Stimulated activated memory B cell treated with anti-CD40 and anti-IgM and Interleukin-4, amounts not matched to agents 10 μg/mL and 1 μg/mL and 100 μg/mL, for 72 hours (primary cell): ENCODE measurements at places on chromosomes 4 and X.

DNA sequence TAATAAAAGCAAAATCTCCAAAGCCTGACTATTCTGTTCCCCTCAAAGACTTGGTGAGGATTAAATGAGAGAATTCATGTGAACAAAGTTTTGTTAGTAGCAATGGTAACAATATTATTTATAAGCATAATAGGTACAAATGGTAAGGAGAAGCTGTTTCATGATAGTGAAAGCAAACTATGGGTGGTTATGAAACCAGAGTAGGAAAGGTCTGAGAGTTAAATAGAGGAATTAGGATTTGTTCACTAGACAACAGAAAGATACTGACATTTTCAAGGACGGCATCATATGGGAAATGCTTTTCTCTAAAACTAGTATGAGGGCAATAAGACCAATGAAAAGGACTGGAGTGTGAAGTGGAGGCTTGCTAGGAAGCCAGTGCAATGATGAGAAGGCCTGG is 128.6 kb upstream of the FTHL17 start:
- no peak for ATAC-seq

DNA sequence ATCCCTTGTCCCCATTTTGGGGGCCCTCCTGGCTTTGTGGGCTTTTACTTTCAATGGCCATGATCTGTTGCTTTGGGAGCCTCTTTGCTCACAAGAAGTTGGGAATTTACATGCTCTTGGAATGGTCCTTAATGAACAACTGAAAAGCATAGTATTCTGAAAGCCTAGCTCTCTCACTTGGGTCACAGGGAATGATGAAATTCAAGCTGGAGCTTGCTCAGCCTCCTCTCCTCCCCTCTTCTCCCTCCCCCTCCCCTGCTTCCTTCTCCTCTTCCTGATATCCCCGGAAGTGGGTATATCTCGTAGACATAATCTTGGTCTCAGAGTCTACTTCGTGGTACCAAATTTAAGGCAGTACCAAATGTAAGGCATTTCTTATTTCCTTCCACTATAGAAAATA is 400.6 kb upstream of the NR3C2 start:
- no peak for ATAC-seq

- ATAC-seq: no peak
Measured at GRCh38 chr4:187433141-187433540, 562.4 kb upstream of the ZFP42 start.

DNA sequence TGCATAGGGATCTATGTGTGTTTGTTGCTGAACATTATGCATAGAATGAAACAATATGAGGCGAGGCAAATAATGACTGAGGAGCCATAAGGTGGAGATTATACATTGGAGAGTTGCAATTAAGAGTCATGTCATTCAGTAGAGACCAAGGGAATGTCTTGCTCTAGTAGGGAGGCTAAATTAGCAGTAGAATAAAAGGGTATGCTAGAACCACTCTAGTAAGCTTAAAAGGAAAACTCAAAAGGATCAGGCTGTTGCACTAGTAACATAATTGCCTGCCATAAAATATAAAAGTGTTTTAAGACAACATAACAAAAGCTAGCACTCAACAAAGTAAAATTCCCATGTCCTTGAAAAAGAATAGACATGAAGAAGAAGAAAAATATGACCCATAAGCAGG is 586.2 kb upstream of the DIAPH2 start:
- ATAC-seq: no peak

DNA sequence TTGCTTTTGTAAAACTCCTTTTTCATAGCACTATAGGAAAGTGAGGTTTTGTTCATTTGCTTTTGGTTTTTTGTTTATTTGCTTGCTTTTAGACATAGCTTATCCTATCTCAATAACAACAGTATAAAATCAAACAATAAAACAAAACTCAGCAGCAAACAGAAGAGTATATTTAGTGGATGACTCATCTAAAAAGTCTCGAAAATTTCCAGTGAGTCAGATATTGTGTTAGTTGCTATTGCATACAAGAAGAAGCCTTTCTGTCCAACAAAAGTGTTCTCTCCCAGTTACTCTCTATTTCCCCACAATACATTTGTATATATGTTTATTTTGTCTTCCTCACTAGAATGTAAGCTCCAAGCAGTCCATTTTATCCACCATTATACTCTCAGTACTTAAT is 36.0 kb upstream of the NPNT start:
- ATAC-seq: no peak

DNA sequence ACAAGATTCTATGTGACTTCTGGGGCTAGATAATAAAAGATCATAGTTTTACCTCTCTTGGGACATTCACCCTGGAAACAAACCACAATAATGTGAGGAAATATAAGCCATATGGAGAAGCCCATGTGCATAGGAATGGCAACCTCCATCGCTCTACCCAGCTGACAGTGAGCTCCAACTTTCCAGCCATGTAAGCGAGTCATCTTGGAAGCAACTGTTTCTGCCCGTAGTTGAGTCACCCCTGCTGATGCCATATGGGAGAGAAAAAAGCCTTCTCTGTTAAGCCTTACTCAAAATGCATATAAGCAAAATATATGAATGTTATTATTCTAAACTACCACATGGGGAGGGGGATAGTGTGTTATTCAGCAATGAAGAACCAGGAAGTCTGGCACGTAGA is 31.4 kb upstream of the RELL1 start:
- no peak for ATAC-seq

DNA sequence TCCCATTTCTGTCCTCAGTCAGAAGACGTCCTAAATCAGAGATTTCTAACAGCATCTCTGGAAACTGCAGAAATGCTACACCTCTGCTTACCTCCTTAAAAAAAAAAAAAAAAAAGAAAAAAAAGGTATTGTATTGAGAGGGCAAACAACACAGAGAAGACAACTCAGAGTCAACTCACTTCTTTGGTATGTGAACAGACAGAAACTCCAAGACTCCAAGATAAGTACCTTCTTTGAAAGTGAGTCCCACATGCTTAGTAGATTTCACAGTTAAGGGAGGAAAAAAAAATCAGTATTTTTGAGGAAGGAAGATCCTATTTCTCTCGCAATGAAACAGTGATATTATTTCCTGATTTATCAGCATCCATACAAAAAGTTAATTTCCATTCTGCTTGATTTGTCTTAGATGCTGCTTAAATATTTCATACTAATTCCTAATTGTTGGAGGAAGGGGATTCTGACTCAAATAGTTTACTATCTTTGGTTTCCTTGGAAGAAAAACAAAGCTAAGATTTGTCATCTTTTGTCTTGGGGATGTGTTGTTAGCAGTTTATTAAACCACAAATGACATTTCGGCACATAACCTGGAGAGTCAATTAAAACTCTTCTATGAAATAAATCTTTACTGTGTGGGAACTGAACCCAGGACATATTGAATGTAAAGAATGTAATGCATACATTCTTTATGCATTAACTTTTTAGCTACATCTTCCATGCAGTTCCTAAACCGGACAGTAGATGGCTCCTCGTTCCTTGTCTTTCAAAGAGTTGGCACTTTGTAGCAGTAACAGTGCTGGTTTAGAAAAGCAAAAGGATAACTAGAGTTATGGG is 4.7 kb downstream of the RASGEF1B start:
- no peak for ATAC-seq

GRCh38 chr4:94758700-94759399 is 1.1 kb downstream of the BMPR1B start:
- ATAC-seq: peak; percentile 46

- ATAC-seq: no peak
Measured at GRCh38 chr4:93000910-93001309, 697.1 kb downstream of the GRID2 start.
